Smooth muscle cell of trachea (primary cell): ENCODE measurements at places on chromosomes 7 and 10. TPM values are rescaled to one million over a fixed set of nuclear protein-coding genes. Genes with fewer than 3 reads are reported as not detected.

TLX1 gene
- total RNA-seq = not detected in 2 replicates

CALHM1 gene
- total RNA-seq = not detected in 2 replicates

PARP12 gene
- 13.5 and 23.3 TPM in 2 replicates for total RNA-seq

MYOF gene
- total RNA-seq = 263 and 350 TPM in 2 replicates

ITPRIP gene
- 9.6 and 15.2 TPM in 2 replicates for total RNA-seq

COPG2 gene
- total RNA-seq = 35.8 and 38.5 TPM in 2 replicates

AKR1C4 gene
- not detected in 2 replicates for total RNA-seq

DRGX gene
- not detected in 2 replicates for total RNA-seq

GHRHR gene
- not detected in 2 replicates for total RNA-seq

RBP4 gene
- total RNA-seq = 0.33 and 0.44 TPM in 2 replicates
